ENCODE measurements at places on chromosomes 3 and 15.

GRCh38 chr15:100078511-100079220 lies 263.1 kb downstream of the ADAMTS17 start:
- no peak for DNase-seq

DNA sequence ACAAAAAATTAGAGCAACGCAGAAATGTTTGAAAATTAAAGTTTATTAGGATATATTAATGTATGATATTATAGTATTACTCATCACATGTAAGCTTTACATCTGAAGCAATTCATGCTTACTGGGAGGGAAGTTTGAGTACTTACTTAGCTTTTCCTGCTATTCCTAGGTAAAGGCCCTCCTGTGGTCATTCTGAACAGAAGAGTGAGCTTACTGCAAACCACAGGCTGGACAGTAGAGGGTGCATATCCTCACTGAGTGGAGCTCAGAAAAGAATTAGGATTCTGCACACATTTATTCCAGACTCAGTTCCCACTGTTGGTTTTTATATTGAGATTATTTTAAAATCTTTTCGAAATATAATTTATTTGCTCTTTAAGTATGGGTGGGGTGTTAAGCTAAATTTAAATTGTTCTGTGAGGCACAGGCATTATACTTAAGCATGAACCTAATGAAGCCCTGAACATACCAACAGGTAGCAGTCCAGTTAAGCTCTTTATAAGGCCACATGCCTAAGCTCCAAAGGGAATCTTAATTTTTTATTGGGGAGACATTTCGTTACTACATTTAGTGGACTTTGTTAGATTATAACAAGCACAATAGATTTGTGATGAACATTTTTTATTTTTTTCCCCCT lies 10.2 kb downstream of the MRPS22 start:
- DNase-seq = no peak

GRCh38 chr15:95948411-95948810 lies 382.1 kb upstream of the NR2F2 start:
- DNase-seq = no peak

DNA sequence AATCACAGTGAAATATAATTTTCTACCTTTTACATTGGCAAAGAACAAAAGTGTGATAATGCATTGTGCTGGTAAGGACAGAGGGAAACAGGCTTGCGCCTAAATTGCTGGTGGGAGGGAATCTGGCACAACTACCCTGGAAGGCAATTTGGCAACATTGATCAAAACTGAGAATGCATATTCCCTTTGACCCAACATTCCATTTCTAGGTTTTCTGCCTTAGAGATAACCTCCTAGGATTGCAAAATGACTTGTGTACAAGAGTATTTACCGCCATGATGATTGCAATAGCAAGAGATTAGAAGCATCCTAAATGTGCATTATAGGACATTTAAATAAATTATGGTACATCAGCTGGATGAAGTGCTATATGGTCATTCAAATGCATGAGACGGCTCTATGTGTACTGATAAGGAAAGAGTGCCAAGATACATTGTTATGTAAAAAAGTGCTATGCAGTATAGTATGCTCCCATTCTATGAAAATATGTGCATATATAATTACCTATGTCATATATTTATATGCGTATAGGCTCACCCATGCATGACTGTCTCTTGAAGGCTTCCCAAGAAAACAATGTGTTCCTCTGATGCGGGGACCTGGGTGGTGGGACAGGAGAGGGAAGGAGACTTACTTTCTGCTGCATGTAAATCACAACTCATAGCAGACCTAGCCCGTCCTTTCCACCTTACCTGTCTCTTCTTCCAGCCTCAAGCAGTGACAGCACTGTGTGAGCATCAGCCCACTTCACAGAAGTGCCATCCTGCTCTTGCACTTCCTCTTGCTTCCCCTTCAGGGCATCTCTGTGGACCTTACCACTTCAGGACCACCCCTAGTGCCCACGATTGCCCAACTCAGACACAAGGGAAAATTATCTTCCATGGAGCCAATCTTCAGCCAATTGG lies 249.9 kb upstream of the TLE3 start:
- no peak for DNase-seq

DNA sequence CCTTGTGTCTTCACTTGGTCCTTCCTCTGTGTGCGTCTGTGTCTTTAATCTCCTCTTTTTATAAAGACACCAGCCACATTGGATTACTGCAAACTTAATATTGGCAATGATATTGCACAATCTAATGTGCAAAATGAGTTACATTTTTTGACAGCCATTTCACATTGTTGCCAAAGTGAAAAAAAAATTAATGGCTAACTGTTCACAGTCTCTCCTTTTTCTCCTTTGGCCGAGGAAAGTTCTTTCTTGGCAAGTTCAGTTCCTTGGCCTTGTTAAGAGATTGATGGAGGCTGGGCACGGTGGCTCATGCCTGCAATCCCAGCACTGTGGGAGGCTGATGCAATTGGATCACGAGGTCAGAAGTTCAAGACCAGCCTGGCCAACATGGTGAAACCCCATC lies 62.2 kb upstream of the ZNF280D start:
- DNase-seq = no peak

DNA sequence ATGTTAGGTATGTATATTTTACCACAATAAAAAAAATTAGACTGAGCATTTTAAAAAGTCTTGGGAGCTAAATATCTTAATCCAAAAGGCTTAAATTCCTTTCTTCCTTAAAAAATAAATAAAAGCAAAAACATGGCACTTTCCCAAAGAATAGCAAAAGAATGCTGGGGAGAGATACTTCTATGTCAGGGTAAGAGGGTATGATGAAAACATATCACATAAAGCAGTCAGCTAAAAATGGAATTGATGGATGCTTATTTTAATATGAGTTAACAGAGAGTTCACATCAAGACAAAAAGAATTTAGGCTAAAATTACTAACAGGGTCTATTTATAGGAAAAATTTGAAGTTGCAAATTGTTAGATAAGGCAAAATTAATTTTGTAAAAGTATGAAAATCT lies 141.0 kb downstream of the MYLK start:
- no peak for DNase-seq

DNA sequence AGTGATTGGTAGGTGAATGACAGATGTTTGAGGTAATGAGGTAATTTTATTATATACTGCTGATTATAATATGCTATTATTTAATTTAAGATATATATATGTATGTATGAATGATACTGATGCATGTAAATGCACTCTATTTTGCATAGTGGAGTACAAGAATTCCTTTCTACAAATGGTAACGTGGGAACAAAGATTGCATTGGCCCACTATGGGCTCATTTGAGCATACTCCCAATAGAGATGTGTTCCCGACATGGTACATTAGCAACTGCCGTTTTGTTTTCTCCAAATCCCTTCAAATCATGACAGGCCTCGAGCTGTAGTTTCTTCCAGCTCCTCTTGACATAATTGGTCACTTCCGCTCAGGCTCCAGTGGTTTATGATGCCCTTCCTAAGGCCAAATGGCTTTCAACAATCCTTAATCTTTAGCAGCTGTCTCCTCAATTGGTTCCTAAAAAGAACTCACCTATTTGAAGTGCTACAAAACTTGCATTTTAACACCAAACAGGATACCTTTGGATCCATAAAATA lies 266.1 kb downstream of the ADAMTSL3 start:
- DNase-seq = no peak

- DNase-seq = no peak
These were observed 366.8 kb upstream of the ZNF385D start for GRCh38 chr3:22117751-22118346.

- no peak for DNase-seq
These were observed 116.7 kb downstream of the STAC start for GRCh38 chr3:36496684-36497633.

GRCh38 chr3:37996785-37997301 lies 6.3 kb downstream of the VILL start:
- DNase-seq = peak; percentile 81

DNA sequence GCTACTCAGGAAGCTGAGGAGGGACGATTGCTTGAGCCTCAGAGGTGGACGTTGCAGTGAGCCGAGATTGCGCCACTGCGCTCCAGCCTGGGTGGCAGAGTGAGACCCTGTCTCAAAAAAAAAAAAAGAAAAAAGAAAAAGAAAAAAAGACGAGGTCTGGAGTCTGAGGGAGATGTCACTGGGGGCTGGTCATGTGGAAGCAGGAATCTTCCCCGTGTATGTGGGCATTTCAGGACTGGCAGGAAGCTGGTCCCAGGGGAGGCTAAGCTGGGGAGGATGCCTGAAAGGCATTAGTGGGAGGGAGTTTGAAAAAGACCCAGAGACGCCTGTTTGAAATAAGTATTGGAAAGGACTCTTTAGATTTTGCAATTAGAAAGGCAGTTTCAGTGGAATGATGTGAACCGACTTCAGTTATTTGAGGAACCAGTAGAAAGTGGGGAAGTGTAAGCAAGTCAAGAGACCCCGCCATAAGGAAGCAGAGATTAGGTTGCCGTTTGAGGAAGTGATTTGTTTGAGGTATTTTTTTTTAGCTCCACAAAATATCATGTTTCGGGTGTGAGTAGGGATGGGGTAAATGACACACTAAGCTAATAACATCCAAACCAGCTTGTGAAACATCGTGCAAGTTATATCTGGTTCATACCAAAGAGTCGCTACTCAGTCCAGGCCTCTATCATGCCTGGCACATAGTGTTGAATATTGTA lies 55.5 kb downstream of the ST6GAL1 start:
- DNase-seq = no peak

DNA sequence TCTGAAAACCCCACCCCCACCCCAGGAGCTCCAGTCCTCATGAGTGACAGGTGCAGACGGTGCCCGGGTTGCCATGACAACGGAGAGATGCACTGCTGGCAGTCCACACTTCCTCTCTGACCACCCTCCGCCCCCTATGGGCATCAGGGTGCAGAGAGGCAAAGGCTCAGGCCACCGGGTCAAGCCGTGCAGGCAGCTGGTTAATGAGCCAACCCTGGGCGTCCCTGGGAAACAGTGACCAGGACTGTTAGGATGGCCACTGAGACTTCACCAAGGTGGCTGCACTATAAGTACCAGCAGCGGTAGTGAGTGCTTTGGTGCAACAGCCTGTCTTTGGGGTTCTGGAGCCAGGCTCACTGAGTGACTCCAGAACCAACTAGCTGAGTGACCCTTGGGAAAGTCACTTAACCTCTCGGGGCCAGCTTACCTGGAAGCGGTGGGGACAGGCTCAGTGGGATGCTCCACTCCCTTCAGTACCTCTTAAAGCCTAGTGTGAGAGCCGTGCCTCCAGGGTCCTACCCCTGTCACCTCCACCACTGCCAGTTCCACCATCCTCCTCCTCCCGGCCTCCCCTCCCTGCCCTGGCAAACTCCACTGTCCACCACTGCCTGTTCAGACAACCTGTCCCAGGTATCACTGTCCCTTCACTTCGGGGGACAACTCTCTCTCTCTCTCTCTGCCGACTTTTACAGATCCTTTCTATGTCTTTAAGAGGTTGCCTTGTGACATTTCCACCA lies 121.0 kb upstream of the PRR20G start:
- no peak for DNase-seq

GRCh38 chr3:59142556-59142955 lies 92.7 kb upstream of the CFAP20DC start:
- DNase-seq = no peak

GRCh38 chr3:170162630-170163029 lies 18.9 kb downstream of the PHC3 start:
- no peak for DNase-seq

GRCh38 chr3:156059950-156060501 lies 60.4 kb upstream of the KCNAB1 start:
- no peak for DNase-seq

DNA sequence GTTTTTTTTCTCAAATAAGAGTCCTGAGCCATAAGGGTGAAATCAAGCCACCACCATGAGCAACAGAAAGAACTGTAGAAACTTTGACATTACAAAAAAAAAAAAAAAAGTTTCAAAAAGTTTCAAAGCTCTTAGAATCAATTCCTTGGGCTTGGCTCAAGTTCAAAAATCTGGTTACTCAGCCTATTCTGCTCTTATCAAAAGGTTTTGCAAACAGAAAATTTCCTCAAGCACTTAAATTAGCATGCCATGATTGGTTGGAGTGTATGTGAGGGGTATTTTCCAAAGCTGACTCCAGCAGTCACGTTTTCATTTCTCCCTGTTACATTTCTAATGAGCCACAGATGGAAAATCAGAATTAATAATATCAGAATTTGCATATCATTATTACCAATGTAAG lies 12.1 kb upstream of the PEX5L start:
- no peak for DNase-seq

GRCh38 chr15:50519740-50520425 lies 26.6 kb downstream of the USP50 start:
- no peak for DNase-seq

DNA sequence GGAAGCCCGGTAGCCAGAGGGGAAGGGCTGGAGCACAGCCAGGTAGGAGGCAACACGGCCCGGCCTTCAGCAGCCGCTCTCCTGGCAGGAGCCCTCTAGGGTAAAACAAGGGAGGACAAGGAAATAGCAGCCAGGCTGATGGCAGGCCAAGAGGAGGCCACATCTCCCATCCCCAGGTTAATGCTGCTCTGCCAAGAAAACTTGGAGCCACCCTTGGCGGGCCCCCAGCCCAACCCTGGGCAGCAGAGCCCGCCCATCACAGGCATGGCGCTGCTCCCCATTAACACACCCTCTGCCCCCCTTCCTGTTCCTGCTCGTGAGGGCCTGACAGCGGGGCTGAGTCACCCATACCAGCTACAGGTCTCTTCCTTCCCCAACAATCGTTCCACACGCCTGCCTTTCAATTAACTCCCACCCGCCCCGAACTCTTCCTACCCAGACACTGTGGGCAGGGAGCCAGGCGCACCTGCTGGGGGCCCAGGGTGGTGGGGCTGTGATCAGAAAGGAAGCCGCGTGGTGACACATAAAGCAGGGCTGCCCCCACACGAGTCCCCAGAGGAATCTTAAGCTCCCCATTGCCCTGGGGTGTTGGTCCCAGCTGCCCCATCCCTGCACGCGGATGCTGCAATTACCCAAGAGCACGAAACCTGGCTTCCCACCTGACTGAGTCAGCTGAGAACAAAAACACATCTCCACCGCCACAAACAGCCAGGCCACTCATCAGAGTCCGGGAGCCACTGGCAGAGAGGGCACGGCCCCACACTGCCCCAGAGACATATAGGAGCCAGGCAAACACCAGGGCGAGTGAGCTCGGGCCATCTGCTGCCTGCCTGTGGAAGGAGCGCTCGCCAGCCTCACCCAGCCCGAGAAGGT lies at the start of gene C15orf62:
TSS of gene C15orf62 (plus strand) at position 707 of the 873 bp plus-strand sequence. CDS start 516 bp downstream, outside the sequence.
- DNase-seq = peak; percentile 50

- no peak for DNase-seq
These were observed 611 bp upstream of the SLC27A2 start for GRCh38 chr15:50181201-50181968.

DNA sequence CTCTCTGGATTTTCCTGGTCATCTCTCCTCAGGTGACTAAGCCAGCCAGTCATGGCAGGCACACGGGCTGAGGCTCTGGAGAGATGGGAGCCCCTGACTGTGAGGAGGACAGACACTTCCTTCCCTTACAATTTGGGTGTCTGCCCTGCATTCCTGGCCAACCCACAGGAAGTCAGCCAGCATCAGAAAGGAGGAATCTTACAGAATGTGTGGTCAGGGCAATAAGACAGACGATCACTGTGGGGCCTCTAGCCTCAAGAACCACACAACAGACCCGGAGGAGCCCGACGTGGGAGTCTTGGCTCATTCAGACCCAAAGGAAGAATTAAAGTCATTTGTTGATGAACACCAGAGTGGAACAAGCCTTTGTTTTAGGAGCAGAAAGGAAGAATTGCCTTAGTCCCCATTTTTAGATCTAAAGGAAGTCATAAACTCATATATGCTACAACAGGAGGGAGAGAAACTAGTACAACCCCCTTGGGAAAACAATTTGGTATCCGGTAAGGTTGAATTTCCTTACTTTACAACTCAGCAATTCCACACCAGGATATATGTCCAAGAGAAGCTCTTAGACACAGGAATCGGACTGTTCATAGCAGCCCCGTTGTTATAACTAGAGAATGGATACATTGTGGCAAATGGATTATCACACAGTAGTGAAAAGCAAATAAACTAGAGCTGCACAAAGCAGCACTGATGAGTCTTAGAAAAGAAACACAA lies 62.2 kb downstream of the ABTB1 start:
- no peak for DNase-seq

All from activated naive CD4-positive, alpha-beta T cell treated with anti-CD3 and anti-CD28 coated beads, Interleukin-2, amount 50 U/mL, for 72 hours (primary cell).